Neural progenitor cell (in vitro differentiated cells): ENCODE measurements at places on chromosomes 2 and 18.

DNA sequence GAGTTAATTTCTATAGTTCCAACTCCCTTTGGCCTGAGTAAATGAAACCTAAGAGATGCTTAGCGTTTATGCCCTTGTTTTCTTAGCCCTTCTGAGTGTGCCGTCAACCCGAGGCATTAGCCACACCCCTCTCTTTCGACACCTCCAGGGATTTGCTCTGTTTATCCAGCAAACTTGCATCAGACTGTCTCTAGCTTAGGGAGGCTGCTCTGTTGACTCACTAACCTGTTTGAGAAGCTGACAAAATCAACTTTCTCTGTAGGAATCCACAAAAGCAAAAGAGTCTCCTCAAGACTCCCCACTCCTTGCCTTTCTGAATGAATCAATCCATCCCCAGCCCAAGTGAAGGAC, 317.6 kb downstream of the TNS1 start:
- DNase-seq, result no peak

GRCh38 chr2:37243435-37243834, 12.0 kb downstream of the NDUFAF7 start:
- DNase-seq, result no peak

DNA sequence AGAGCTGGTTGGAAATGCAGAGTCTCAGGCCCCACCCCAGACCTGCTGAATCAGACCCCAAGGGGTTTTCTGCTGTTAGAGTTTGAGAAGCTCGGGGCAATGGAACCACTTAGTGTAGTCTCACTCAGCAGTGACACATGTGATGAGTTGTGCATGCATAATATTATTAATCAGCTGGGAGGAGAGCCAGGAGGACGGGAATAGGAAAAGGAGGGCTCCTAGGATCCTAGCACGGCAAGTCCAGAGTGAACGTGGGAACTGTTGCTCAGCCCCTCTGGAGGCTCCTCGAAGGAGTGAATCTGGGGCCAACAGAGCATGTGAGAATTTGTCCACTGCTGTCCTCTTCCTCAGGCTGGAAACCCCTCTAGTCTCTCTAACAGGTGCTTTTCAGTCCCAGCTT, 87.1 kb downstream of the HS1BP3 start:
- no peak for DNase-seq

- DNase-seq, result no peak
These were observed 10.1 kb upstream of the GRHL1 start for GRCh38 chr2:9941196-9941995.

DNA sequence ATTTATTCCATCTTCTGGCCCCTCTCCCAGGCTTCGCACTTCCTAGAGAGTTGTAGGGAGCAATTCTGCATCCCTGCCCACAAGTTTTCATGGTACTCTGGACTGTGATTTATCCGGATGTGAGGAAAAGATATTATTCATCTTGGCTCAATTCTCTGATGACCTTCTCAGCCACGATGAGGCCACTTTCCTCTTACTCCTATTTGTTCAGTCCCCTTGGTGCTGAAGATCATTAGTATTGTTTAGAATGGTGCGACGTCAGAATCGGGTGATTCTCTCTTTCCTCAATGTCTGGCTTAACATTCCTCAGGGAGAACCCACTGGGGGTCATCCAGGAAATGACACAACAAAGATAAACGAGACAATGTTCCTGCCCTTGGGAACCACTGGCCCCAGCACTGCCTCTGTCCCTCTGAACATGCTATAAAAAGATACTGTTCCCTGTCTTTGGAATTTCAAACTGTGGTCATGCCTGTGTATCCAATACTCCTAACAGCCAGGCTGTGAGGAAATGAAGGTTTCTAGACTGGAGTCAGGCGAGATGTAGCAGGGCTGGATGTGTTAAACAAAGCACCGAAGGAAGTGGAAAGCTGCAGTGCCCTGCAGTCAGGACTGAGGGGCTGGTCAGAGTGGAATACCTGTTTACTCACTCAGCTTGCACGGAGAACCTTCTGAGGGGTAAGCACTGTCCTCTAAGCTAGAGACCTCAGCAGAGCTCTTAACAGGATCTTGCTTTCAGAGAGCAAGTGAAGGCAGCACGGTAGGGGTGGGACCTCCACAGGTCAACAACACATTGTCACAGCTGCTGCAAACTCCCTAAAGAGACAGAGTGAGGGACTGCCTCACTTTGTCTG, 12.9 kb upstream of the GLI2 start:
- peak; percentile 60 for DNase-seq

- DNase-seq, result no peak
These were observed 204.2 kb downstream of the GBX2 start for GRCh38 chr2:235963853-235964577.

DNA sequence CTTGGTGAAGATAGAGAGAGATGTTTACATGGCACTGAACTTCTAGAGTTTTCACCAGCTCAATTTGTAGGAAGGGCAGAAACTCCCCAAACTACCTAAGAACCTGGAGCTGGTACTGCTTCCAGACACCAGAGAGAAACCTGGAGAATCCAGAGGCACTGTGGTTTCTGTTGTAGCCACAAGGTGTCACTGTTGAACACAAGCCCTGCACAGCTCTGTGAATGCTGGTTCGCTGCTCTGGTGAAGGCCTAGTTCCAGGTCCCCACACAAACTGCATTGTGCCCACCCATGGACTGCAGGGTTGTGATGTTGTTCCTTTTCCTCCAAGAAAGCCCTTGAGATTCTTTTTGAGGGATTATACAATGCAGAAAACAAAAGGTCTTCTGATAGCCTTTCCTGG, 150.5 kb upstream of the HS6ST1 start:
- no peak for DNase-seq

DNA sequence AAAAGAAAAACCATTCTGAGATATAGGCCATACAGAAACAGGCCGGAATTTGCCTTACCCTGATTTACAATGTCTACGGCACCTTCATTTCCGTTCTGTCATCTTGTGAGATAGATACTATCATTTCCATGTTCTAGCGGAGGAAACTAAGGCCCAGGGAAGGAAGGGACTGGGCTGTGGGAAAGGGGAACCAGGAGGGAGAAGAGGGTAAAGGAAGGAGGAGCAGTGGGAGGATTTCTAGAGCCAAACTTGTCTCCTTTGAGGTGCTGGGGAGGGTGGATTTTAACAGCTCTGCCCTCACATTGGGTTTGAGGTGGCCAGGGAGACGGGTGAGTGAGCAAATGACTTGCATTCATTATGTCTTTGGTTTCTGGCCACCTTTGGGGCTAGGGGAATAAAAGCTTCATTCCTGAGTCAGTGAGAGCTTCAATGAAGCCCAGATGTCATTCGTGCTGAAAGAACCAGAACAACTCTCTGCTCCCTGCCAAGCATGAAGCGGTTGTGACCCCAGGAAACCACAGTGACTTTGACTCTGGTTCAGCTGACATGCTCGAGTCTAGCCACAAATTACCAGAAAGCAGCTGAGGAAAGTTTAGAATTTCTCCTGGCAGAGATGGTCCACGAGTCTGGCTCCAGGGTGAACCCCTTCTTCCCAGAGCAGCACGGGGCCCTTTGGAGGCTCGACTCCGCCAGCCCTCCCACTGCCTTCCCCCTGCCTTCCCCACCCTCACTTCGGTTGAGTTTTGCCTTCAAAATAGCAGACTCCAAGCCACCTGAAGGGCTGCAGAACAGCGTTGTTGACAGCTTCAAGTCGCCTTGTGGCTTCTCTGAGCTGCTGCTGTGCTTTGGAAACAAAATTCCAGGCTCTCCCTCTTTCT, 3.8 kb downstream of the ACTG2 start:
- no peak for DNase-seq

DNA sequence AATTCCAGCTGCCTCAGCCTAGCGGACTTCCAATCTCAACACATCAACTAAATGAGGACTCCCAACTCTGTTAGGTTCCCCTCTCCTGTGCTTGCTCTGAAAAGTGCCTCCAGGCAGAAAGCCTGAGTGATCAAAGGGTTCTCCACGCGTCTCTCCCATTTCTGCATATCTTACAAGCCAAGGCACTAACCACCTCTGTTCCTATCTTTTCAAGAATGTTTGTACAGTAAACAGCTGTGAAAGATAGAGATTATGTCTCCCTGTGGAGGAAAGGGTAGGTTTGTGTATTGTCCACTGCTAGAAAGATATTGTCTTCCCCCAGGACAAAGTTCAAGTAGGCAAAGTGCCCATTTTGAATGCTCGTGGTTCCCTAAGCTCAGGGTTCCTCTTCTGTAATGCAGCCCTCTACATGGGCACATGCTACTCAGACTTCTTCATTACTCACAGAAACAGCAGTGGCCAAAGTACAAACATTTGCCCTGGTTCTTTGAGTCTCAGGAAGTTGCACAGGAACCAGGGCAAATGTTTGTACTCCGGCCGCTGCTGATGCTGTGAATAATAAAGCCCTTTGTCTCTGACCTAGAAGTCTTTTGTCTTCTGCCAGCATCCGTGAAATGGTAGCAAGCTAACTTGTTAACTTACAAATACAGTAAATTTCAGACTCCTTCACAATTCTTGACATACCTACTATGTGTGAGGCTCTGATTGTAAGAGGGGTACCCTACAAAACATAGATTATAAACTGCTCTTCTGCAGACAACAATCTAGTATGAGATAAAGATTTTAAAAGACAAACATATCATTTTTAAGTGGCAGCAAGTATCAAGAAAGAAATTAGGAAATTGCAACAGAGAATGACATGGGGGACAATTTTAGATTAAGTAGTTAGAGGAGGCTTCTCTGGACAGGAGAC, 44.5 kb downstream of the PKDCC start:
- DNase-seq, result peak; percentile 48

GRCh38 chr18:46712406-46712805, 44.4 kb downstream of the ST8SIA5 start:
- DNase-seq, result no peak

- DNase-seq, result no peak
These were observed 186.8 kb downstream of the ZEB2 start for GRCh38 chr2:144333143-144333555.

DNA sequence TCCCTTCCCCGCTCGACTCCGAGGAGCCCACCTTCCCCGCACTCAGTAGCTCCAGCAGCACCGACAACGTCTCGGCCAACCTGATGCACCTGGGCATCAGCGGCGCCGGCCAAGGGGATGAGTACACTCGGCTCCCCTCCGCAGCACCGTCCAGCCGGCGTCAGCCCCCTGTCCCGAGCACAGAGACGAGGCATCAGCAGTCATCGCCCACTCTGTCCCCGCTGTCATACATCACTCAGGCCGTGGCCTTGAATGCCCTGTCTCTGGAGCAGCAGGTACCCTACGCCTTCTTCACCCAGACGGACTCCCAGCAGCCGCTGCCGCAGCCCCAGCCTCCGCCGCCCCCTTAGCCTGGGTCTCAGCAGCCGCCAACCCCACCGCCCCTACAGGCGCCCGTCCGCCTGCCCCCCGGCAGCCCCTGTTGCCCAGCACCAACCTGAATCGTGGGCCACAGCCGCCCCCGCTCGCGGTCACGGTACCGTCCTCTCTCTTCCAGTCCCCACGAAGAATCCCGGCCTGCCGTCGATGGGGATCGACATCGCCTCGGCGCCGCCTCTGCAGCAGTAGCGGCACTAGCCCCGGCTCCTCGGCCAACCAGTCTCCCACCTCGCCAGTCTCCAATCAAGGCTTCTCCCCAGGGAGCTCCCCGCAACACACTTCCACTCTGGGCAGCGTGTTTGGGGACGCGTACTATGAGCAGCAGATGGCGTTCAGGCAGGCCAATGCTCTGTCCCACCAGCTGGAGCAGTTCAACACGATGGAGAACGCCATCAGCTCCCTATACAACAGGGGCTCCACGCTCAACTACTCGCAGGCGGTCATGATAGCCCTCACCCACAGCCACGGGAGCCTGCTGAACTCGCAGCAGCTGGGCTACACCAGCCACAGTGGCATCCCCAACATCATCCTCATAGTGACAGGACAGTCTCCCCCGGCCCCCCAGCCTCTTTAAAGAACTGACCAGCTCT, 1195.9 kb upstream of the CHAC2 start:
- DNase-seq, result no peak

- no peak for DNase-seq
These were observed 702 bp downstream of the OLA1 start for GRCh38 chr2:174247474-174248186.

- no peak for DNase-seq
These were observed 3.6 kb upstream of the RAB31 start for GRCh38 chr18:9704233-9705118.

DNA sequence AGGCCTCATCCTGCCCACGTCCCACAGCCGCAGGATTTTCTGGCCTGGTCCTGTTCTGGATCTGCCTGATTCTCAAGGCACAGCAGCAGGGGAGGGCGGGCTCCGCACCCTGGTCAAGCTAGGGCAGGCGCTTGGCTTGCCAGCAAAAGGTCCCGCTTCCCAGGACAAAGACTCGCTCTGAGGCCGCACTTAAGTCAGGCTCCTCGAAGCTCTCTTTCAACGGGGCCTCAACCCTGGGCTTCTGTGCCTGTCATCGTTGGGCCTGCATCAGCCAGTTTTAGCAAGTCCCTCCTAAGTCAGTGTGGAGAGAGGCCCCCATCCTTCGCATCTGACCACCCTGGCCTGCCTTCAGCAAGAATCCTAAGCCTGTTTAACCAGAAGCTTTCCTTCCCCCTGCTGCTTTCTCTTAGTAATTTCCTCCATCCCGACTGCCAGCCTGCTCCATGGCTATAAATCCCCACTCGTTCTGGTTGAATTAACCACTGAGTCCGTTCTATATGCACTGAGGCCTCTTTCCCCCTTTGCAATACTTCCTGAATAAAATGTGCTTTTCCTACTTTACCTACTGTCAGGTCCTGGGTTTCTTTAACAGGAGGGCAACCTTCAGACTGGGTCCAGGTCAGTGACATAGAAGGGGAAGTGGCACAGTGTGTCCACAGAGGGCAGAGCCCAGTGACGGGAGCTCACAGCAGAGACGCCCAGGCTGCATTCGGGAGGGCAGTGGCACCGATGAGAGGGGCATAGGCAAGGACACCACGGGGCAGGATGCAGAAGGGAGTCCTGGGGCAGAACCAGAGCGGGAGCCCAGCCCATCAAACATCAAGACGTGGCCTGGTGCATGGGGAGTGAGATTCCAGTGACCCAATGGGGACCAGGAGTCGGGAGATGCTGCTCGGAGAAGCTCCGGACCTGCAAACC, 62.7 kb downstream of the SP110 start:
- peak; percentile 8 for DNase-seq

DNA sequence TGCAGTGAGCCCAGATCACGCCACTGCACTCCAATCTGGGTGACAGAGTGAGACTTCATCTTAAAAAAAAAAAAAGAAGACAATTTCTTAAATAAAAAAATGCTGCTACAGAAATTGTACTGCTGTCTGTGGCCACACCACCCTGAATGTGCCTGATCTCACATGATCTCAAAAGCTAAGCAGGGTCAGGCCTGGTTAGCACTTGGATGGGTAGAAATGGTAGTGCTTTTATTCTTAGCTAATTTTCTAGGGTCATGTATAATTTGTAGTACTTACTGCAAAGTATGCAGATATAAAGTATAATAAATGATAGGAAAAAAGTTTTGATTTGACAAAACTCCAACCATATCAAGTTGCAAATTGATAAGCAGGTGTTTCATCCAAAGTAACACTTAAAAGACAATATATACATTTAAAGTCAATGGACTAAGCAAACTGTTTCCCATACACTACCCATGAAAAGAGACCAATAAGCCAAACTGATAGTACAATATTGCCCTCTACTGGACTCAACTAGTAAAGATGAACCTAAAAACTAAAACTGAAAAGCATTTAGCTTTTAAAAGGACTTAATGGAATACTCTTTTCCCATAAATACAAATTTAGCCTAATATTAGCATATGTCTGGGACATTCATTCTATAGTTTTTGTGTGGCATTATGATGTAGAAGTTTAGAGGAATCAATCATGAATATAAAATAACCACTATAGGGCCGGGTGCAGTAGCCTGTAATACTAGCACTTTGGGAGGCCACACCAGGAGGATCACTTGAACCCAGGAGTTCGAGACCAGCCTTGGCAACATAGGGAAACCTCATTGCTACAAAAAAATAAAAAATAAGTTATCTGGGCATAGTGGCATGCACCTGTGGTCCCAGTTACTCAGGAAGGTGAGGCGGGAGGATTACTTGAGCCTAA, 18.6 kb upstream of the PEX13 start:
- peak; percentile 54 for DNase-seq

GRCh38 chr18:9944805-9945204, 31.0 kb downstream of the VAPA start:
- no peak for DNase-seq
